Sciatic nerve (tissue), 2 donors: ENCODE measurements at places on chromosomes 12 and 14. TPM values are rescaled to one million over a fixed set of nuclear protein-coding genes. Genes with fewer than 3 reads are reported as not detected.

GRCh38 chr14:99356031-99356608 is 84.1 kb upstream of the BCL11B start:
- no peak for DNase-seq

DNA sequence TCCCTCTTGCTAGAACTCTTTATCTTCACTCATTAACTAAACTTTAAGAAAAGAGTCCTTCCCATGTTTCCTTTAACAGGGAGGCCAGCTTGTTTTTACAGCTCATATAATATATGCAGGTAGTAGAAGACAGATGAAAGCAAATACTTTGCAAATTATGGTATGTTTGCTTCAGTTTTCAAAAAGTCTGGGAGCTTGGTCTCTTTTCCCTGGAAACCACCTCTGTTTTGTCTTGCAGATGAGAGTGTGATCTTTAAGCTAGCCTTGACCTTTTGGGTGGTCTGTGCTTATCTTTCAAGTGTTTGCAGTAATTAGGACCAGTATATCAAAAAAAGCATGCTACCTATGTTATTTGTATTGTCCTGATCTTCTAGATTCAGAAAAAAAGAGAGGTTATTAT is 62.7 kb downstream of the ERC1 start:
- no peak for DNase-seq

DNA sequence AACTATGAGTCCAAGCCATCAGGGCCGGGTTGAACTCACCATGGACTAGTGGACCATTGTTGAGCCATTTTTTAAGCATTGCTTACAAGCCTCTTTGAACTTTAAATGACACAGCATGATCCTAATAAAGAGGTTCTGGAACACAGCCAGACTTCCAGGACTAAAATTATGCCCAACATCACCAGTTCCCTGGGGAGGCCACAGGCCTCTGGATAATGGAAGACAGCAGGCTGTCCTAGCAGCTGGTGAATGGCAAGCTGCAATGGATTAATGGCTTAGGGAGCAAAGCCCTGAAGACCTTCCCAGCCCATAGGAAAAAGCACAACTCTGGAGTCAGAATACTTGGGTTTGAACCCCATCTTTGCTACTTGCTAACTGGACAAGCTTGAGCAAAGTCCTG is 71.3 kb downstream of the FLRT2 start:
- DNase-seq = no peak

GRCh38 chr12:14394317-14395073 is 29.0 kb downstream of the ATF7IP start:
- no peak for DNase-seq

DNA sequence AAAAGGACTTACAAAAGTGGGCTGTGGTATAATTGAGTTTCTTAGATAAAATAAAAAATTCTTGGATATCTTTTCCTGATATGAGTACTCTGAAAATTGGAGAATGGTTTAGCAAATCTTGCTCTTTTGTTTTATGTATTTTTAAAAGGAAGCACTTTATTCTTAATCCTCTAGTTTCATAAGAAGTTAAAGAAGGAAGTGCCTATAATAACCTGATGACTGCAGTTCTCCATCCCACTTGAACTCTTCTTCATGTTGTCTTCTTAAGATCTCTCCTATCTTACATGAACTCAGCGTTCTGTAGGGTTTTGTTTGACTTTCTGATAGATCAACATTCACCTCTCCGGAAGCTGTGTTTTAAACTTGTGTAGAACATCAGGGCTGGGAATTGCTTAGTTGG is 271.0 kb downstream of the ERC1 start:
- no peak for DNase-seq

LUM gene
- 206 TPM for total RNA-seq

DAO gene
- not detected for total RNA-seq

SMIM41 gene
- total RNA-seq = 12.4 TPM

- DNase-seq = no peak
Measured at GRCh38 chr14:98977451-98977850, 294.5 kb downstream of the BCL11B start.

TAS2R43 gene
- 1.7 TPM for total RNA-seq

DNA sequence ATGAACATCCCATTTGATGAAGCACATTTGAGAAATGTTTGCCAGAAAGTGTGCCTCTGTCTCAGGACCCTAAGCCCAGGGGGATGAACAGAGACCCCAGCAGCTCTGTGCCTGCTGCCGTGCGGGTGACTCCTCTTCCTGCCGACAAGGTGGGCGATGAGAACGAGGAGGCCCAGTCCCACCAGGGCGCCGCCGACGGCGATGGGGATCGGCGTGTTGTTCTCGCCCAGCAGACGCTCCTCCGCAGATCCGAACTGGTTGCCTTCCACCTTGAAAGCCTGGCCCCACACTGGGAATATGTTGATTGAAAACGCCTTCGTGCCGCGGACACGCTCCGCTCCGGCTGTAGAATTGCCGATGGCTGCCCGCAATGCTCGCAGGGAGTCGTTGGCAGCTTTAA is 44.1 kb downstream of the LRTM2 start:
- no peak for DNase-seq

GRCh38 chr12:95674163-95674562 is 116.4 kb downstream of the NTN4 start:
- no peak for DNase-seq

DNA sequence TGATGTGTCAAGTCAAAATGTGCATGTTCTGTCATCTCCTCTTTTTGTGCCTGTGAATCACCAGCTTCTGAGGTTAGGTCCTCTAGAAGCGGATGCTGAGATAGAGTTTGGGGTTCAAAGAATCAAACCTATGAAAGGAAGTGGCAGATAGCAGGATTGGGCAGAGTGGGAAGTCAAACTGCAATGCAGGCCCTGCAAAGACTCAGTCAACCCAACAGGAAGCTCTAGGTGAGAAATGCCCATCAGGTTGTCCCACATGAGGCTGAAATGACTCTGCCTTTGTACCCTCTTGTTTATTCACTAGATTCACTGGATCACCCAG is 4.5 kb upstream of the MIA2 start:
- DNase-seq = no peak

BCL11B gene
- 0.85 TPM for total RNA-seq

DNA sequence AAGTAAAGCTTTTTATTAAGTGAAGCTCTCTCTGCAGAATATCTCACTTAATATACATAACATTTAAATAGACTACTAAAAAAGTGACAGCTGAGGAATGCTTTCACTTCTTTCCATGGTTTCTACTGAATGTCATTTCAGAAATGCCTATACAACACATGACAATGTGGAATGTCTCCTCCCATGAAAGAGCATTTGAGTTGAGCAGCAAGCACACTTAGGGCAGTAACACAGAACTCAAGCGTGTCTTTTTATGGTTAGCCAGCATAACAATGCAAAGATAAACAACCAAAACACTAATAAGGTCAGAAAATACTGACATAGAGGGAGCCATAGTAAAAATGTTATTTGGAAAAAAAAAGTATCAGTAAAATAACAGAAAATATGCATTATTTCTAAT is 9.4 kb downstream of the PPP1R12A start:
- no peak for DNase-seq

- DNase-seq = peak; percentile 55
Measured at GRCh38 chr12:6090803-6091202, 33.7 kb downstream of the VWF start.

GRCh38 chr12:115897729-115898128 is 379.8 kb downstream of the MED13L start:
- DNase-seq = no peak

JPH4 gene
- total RNA-seq = 0.85 TPM

GRCh38 chr12:12564911-12565310 is 2.2 kb upstream of the DUSP16 start:
- no peak for DNase-seq

POLE gene
- total RNA-seq = 39.2 TPM

- no peak for DNase-seq
Measured at GRCh38 chr12:64884164-64884542, 59.7 kb downstream of the TBC1D30 start.

BICDL1 gene
- 1.5 TPM for total RNA-seq

DNA sequence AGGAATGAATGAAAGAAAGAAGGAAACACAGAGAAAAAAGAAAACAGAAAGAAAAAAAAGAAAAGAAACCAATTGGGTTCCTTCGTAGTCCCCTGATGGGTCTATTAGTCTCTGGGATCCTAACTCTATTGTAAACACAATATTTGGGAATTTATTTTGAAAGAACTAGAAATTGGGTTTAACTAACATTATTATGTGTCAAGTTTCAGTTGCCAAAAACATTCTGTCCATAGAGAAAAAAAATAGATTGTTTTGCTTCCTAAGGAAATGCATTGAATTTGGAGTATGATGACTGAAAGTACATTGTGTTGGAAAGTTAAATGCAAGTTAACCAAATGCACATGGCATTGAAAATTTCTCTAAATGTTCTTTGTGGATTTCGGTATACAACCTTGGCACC is 52.8 kb upstream of the PPP1R12A start:
- no peak for DNase-seq

GRCh38 chr14:30520536-30520935 is 38.4 kb upstream of the G2E3 start:
- no peak for DNase-seq

DNA sequence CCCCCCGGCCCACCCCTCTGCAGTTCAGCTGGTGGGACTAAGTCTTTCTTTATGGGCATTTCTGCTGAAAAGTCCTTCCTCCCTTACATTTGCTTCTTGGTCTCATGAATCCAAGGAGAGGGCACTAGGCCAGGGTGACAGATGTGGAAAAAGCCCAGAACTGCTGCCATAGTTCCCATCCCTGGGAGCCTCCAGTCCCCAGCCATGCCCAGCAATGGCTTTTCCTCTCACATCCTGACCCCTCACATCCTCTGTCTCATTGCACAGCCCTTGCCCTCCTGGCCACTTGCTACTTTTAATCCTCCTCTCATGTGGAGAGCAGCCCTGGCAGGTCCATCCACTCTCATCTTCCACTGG is 122.5 kb downstream of the ZFP36L1 start:
- DNase-seq = no peak

- DNase-seq = no peak
Measured at GRCh38 chr12:40775661-40776060, 83.4 kb downstream of the CNTN1 start.

DNA sequence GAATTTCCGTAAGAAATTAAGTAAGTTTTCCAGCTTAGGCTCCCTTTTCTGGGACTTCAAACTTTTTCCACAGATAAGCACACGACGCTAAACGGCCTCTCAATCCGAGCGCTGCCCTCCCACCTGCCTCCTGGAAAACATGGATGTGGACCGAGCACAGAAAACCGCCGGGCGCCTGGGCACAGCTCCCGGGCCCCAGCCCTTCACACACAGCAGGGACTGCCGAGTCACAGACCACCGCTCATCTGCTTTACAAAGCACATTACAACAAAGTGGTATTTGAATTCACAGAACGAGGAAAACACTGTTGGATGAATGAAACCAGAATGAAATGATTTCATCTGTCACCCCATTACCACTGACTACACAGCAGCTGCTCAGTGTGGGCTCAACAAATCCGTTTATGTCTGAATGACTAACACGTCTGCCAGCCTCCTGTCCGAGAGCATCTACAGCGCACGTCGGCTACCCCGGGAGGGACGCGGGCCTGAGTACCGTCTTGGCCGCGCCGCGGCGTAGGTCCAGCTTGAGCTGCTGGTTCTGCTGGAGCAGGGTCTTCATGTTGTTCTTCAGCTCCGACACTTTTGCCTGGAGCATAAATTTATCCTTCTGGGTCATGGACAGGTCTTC is 13.1 kb upstream of the ANKLE2 start:
- DNase-seq = no peak

GRCh38 chr12:32444895-32445294 is 45.5 kb downstream of the FGD4 start:
- no peak for DNase-seq

DNA sequence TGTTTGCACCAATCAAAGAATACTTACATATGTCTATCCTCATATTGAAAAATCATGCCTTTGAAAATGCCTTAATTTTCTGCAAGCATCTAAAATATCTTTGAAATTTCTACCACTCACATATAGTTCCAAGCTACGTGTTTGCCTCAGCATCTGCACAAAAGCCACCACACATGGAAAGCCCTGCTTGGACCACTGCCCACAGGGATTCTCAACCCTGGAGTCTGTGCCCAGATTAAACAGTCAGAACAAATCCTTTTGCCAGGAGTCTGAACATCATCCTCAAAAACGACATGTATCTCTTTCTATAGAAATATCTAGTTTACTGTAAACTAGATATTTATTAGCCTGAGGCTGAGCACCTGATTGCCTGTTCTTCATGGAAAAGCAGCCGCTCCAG is 32.6 kb downstream of the ARMH4 start:
- no peak for DNase-seq
